ENCODE measurements at places on chromosomes 2 and 18.

- DNase-seq = no peak
Observed at GRCh38 chr2:150885774-150886386, 375.8 kb downstream of the RBM43 start.

DNA sequence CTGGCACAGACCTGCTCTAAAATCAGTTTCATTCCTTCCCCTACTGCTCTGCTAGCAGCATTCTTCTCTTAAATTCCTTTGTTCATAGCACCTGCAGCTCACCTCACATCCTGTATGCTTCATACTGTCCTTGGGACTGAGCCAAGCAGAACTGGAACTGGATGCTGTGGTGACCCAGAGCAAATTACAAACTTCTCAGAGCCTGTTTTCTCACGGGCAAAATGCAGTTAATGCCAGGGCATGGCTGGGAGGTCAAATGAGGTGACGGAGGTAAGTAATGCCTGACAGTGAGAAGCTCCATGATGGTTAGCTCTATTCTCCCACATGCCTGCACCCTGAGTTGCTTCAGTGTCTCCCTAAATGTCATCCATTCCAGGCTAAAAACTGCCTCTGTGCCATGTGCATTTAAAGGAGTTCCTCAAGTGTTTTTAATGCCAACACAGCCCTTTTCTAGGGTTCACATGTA lies 29.7 kb downstream of the C2orf42 start:
- DNase-seq = no peak

- DNase-seq = no peak
Observed at GRCh38 chr2:68917034-68917718, 35.5 kb downstream of the GKN2 start.

DNA sequence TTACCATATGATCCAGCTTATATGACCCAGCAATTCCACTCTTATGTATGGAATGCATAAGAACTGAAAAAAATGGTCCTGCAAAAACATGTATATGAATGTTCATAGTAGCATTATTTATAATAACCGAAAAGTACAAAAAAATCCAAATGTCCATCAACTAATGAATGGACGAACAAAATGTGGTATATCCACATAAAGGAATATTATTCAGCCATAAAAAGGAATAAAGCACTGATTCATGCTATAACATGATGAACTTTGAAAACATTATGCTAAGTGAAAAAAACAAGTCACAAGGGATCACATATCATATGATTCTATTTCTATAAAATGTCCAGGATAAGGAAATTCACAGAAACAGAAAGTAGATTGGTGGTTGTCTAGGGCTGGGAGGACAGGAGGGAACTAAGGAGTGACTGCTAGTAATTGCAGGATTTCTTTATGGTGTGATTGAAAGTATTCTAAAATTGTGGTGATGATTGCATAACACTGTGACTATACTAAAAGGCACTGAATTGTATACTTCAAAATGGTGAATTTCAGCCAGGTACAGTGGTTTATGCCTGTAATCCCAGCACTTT lies 10.0 kb upstream of the DIS3L2 start:
- DNase-seq = no peak

GRCh38 chr2:203790134-203790852 lies 77.3 kb upstream of the CTLA4 start:
- no peak for DNase-seq

GRCh38 chr2:188659656-188660406 lies 314.3 kb upstream of the COL3A1 start:
- DNase-seq = no peak

DNA sequence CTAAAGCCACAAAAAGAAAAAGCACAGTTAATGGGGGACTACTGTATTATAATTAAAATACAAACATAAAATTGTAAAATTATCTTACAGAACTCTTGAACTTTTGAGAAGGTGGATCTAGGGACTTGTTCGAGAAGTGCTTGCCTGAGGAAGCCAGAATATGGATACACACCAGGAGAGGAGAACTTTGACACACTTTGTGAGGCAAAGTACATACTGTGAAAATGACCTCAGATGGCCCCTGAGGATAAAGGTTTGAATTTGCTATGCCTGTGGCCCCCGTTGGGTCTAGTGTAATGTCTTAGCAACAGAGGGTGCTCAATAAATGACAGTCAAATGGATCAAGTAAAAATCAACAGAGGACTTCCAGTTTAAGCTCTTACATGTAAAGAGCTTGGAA lies 148.2 kb upstream of the CYP1B1 start:
- DNase-seq = no peak

DNA sequence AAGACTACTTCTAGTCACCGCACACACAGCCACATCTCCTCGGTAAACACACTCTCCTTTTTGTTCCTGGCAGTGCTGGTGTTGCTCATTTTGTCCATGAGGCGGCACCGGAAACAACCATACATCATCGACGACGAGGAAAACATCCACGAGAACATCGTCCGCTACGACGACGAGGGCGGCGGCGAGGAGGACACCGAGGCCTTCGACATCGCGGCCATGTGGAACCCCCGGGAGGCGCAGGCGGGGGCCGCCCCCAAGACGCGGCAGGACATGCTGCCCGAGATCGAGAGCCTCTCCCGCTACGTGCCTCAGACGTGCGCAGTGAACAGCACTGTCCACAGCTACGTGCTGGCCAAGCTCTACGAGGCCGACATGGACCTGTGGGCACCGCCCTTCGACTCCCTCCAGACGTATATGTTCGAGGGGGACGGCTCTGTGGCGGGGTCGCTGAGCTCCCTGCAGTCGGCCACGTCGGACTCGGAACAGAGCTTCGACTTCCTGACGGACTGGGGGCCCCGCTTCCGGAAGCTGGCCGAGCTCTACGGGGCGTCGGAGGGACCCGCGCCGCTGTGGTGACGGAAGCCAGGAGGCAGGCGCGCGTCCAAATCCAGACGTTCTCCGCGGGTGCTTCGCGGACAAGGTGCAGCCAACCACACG lies 221.0 kb downstream of the CDH20 start:
- peak; percentile 20 for DNase-seq

GRCh38 chr2:71347517-71347916 lies 15.9 kb downstream of the ZNF638 start:
- no peak for DNase-seq

- no peak for DNase-seq
Observed at GRCh38 chr2:78989051-78989450, 36.5 kb upstream of the REG3G start.

GRCh38 chr2:24515831-24516230 lies 24.8 kb downstream of the NCOA1 start:
- DNase-seq = no peak

GRCh38 chr2:128228894-128229293 lies 89.8 kb downstream of the HS6ST1 start:
- no peak for DNase-seq

GRCh38 chr2:29611261-29611660 lies 310.1 kb downstream of the ALK start:
- DNase-seq = no peak

DNA sequence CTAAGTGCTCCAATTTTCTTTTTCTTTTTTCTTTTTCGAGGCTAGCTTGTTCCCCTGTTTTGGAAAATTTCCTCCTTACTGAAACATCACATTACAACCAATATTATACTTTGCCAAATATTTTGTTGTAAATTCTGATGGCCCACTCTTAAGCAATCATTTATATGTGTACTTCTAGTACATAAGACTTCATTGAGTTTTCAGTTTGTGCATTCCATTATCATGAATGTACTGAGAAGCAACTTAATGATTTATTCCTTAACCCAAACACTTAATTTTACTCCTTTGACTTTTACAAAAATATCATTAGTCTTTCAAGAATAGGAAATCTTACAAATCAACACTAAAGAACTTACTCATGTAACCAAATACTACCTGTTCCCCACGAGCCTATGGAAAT lies 242.4 kb downstream of the ARHGAP15 start:
- DNase-seq = no peak

GRCh38 chr2:201913201-201913600 lies 106.9 kb downstream of the CDK15 start:
- no peak for DNase-seq

GRCh38 chr18:78625847-78626246 lies 353.8 kb upstream of the SALL3 start:
- DNase-seq = no peak

Measured in activated T-cell treated with anti-CD3 and anti-CD28 coated beads, Interleukin-2, amount 50 U/mL, for 1 hour (primary cell).